CD8-positive, alpha-beta memory T cell (primary cell): ENCODE measurements at places on chromosomes 2 and 18.

DNA sequence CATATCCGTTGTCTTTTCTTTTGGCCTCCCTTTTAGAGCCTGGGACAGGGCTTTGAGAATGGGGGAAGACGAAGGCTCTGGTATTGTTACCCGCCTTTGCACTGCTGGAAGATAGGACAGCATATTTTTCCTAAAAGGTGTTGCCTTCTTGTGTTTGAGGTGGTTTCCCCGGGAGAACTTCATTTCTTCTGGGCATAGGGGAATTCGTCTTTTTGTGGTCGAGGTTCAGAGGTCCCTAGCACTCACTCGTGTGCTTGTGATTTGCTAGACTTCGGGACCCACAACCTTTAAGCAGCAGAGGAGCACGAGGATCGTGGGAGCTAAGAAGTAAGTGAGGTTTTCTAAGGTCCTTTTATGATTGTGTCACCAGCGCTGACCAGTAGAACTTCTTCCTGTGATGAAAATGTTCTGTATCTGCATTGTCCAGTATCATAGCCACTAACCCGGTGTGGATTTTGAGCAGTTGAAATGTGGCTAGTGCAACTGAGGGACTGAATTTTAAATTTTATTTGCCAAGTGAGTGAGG is 611 bp downstream of the ZNF512 start:
- no peak for DNase-seq

GRCh38 chr2:229174794-229175496 is 96.1 kb downstream of the PID1 start:
- no peak for DNase-seq

DNA sequence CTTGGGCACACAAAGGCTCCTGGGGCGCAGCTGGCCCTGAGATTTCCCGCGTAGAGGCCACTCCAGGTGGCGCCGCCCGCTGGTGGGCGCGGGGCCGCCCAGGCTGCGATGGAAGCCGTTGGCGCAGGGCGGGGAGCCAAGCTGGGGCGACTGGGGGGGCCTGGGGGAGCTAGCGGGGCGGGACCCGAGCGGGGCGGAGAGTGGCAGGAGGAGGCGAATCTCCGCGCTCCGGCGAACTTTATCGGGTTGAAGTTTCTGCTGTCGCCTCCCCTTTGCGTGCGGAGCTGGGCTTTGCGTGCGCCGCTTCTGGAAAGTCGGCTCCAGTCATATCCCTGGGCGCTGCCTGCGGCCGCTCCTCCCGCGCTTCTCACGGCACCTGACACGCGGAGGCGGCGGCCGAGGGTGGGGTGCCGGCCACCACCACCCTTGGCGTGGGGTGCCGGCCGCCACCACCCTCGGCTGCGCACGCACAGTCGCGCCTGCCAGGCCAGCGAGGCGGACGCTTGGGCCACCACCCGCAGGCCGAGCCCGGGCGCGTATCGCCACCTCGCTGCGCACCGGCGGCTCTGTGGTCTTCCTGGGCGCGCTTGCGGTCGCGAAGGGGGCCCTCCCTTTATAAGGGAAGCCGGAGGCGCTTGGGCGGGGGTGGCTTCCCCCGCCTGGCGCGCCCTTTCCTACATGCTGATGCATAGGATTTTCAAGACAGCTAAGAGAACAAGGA is 919 bp upstream of the CYP1B1 start:
- no peak for DNase-seq

DNA sequence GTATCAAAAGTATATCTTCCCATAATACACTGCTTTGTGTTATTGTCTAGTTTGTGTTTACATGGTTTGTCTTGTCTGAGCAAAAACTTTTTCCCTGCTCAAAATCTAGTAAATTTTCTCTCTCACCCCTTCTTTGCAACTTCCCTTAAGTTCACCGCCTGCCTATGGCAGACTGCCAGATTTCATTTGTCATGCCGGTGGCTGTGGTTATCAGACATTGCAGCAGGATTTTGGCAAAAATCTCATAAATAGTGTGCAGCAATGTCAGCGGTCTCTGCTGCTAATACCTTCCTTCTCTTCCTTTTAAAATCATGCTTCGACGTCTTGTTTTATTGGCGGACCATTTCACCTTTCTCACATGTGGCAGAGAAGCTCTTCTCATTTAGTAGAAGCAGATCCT is 45.6 kb upstream of the TMEM178A start:
- no peak for DNase-seq

DNA sequence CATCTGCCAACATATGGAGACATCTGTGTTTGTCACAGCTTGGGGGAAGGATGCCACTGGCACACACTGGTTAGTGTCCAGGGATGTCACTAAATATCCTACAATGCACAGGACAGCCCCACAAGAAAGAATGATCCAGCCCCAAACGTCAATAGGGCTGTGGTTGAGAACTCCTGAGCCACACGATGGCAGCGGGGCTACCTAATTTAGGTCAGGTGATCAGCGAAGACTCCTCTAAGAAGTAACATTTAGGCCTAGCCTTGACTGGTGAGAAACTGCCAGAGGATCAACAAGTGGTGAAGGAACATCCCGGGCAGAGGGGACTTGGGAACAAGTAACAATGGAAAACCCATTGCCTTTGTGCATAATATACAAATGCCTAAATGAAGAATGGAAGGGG is 5.0 kb upstream of the TGIF1 start:
- DNase-seq = no peak

GRCh38 chr2:237326266-237327171 is 87.4 kb downstream of the COL6A3 start:
- no peak for DNase-seq

DNA sequence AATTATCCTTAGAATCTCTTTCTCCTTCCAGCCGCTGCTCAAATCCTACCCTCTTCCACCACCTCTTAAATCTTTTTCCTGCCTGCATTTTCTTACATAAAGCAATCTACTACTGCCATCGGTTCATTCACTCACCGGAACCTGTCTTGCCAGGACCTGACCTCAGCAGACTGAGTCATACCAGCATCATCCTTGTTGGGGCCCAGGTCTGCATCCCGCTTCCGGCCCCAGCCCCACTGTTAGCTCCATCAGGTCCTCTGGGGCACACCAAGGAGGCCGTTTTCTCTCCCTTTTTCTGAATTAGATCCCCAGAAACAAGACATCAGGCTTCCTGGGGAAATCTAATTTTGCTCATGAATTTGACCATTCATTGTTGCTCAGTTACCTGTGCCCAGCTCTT is 42.7 kb upstream of the TGFA start:
- no peak for DNase-seq

DNA sequence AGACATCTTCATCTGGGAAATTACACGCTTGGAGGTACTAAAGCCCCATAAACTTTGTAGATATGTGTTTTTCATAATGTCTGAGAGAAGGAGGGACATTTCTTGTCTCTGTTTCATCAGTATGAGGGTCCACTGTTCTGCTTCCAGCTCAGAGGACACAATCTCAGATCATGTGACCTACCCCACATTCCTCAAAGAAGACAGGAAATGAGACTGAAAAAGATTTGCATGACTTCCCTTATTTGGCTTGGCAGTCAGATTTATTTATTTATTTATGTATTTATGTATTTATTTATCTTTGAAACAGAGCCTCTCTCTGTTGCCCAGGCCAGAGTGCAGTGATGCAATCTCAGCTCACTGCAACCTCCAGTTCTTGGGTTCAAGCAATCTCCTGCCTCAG is 463.7 kb upstream of the RGPD4 start:
- no peak for DNase-seq

DNA sequence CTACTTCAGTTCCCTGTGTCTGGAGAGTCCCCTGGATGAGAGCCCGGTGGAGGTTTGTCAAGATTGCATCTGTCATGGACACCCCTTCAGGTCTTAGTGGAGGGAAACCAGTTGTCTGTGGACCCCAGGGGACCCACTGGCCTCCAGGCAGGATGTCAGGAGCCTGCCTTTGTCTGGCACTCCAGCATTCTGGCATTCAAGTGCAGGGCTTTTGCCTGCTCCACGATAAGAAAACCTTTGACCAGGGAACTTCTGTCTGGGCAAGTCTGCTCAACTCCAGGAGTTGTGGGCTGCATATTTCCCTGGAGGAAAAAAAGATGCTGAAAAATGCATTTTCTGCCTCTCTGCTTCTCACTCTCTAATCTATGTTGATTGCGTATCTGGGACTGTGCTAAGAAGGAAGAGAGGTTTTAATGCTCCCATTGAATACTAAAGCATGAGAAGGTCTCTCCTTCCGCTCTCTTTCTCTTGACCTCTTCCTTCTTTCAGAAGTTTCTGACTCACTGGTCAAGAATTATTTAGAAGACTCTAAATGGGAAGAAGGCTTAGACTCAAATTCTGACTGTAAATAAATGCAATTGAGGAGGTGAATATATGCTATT is 104.5 kb downstream of the MMADHC start:
- DNase-seq = no peak

DNA sequence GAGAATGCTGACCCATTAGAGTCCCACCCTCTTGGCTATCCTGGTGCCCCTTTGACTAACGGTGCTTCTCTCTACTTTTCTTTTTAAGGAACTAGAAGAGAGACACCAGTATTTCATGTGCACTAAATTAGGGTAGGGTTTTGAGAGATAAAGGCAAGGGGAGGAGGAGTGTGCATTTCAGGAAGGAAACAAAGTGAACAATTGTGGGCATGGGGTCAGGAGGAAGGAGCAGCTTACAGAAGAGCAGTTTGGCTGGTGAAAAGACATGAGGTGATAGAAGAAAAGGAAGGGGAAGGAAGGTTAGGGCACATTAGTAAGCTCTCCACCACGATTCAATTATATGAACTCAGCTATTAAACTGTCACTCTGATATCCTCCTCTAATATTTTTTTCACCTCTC is 105.8 kb upstream of the CTAGE1 start:
- DNase-seq = no peak

GRCh38 chr2:232879618-232880494 is 9.8 kb downstream of the SNORC start:
- DNase-seq = no peak

- DNase-seq = no peak
Observed at GRCh38 chr2:112824694-112825085, 11.9 kb downstream of the IL1B start.

DNA sequence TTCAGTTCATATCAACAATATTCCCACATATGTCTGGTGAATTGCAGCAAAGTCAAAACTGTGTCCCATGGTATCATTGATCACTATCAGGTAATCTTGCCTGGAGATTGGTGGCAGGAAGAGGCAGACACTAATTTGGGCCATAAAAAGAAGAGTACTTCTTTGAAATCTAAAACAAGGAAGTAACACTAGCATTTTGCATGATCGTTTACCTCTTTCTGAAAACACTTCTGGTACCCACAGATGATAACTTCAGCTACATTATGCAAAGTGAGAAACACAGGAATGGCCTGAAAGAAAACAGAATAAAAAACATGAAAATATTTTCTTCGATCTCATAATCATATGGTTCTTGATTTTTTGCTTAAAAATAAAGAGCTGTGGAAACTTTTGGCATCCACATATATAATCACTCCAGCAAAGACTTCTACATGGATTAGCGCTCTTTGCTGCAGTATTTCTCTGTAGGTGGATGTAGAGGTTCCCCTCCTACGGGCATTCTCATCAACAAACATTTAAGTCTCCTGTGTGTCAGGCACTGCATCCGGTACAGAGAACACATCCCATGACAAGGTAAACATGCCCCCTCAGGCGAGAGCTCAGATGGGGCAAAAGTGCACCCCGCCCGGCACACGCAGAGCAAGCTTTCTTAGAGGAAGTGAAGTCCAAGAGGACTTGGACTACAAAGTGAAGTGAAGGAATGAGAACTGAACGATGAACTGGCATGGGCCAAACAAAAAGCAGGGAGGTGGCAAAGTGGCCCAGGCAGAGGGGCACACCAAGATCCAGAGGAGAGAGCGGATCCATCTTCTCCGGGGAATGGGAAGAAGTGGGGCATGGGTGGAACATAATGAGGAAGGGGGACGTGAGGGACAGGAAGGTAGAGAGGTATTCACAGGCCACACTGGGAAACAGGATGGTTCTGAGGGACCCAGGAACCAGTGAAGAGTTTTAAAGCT is 68.0 kb upstream of the RIOK3 start:
- no peak for DNase-seq

GRCh38 chr18:43780782-43781340 is 503.6 kb upstream of the SYT4 start:
- no peak for DNase-seq

DNA sequence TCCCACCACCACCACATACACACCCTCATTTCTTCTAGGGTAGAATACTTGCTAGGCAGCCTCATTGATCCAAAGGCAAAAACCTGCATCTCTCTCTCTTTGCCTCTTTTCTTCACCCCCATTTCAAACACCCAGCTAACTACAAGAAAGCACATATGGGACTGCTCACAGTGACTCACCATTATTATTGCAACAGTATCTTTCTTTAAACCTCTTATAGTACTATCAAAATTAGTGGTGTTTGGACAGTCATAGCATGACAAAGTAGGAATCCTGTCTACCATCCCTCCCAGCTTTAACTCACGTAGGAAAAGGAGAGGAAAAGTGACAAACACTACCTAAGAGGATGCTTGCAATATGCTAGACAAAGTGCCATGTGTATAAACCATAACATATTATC is 422.5 kb upstream of the CRIM1 start:
- DNase-seq = no peak

DNA sequence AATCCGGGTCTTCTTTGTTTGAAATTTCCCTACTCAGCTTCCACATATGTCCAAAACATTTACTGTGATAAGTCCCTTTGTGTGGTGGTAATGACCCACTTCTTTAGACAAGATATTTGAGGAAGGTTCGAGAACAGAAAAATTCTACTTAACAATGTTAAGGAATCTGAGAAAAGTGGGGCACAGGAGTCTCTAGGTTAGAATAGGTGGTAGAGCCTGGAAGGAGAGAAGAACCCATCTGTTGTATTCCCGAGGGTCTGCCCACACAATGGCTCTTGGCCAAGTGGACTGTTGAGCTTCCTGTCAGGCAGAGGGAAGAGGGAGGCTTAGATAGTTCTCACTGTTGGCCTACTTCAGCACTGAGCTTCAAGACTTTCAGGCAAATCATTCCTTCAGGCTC is 4.3 kb downstream of the IGFBP2 start:
- DNase-seq = no peak

GRCh38 chr18:45820106-45820745 is 5.2 kb upstream of the SIGLEC15 start:
- DNase-seq = no peak

DNA sequence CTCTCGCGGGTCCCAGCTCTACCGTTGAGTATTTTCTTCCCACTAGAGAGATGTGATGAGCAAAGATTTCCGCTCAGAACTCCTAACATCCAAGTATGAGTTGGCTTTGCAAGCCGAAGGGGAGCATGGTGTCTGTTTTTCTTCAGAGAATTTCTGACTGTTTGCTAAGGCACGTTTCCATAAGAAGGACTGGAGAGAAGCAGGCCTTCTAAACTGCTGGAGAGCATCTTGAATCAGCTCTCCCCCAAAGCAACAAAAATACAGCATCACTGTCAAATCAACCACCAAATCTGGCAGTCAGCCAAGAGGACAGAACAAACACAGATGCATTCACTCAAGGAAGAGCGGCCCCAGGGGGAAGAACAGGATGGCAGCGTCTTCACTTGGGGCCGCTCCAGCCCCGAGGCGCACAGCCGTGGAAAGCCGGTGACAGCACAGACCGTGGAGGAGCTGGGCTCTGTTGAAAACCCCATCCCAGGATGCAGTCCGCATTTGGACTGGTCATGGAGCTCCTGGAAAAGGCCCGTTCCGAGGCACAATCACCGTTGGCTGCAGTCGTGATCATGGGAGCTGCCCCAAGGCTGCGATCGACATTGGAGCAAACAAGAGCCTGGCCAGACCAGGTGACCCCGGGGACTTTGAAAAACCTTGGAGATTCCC is 101.4 kb downstream of the NFATC1 start:
- DNase-seq = no peak
